ENCODE measurements at places on chromosomes 3 and 15.

DNA sequence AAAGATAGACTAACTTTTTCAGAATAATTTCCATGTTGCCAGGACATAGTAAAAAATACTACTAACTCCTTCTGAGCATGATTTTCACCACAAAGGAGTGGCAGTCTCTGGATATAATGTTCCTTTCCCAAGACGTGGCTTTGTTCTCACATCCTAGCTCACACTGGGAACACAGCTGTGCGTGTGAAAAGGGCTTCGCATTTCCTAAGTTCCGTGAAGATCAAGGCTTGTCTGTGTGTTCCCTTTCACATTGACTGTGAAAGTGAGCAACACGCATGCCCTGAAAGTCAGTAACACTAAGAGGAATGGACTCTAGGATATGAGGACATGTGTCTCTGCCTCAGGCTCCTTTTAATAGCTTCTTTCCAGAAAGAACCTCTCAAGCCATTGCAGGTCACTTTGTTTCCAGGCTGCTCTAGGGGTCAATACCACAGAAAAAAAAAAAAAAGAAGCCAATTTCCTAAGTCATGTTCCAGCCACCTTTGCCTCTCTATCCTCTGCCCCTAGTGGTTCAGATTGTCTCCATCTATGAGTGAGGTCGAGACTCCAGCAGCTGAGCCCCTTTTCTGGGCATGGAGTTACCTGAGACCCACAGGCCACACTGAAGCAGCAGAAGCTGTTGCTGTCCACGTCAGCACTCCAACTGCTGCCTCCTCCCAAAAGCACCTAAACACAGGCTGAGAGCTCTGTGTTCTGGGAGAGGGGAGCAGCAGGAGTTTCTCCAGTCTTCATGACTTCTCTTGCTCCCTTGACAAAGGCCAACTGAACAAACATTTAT is 355.9 kb downstream of the RSL24D1 start:
- DNase-seq = no peak

- no peak for DNase-seq
Observed at GRCh38 chr3:195897081-195897852, 11.1 kb downstream of the TNK2 start.

DNA sequence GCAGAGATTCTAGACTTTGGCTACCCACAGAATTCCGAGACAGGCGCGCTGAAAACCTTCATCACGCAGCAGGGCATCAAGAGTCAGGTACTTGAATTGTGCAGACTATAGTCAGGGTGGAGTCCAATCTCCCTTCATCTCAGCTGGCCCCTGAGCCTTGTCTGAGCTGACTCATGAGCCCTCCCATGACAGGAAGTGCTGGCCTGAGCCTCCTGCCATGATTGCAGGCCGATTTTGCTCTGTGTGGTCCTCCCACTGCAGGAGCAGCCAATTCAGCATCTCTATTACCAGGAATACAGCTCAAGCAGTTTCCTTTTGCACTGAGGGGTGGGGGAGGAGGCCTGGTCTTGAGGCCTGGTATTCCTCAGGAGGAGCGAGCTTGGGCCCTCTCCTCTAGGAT is 5.5 kb downstream of the AP2M1 start:
- DNase-seq = no peak

GRCh38 chr15:99981839-99982658 is 248.8 kb upstream of the LYSMD4 start:
- no peak for DNase-seq

DNA sequence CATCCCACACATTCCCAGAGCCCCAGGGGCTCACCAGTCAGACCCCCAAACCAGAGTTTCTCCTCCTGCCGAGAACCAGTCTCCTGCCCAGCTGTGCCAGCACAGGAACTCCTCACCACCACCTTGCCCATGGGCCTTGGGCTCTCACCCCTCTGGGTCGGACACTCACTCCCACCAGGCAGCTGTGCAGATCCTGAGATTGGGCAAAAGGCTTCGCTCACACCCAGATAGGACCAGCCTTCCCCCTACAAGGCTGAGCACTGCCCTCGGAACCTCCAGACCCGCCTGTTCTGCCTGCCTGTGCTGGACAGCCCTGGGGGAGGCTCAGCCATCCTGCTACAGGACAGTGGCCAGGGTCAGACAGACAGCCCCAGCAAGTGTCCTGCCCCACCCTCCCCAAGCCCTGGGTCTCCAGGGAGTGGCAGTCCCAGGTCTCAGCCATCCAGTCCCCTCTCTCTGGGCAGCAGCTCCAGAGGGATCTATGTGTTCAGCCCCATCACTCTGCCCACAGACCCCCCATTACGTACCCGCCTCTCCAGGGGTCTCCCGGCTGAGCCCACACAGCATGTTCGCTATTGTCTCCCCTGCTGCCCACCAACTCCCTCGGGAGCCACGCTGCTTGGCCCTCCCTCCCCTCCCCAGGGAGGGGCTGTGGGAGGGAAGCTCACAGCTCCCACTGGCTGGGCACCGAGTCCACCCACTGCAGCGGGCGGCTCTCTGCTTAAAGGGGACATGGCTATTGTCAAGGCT is at the start of gene GRIP2:
Gene GRIP2, minus strand, starts transcription at position 601 of the 750 bp plus-strand sequence. Its CDS starts 34 bp downstream, at position 567.
- no peak for DNase-seq

DNA sequence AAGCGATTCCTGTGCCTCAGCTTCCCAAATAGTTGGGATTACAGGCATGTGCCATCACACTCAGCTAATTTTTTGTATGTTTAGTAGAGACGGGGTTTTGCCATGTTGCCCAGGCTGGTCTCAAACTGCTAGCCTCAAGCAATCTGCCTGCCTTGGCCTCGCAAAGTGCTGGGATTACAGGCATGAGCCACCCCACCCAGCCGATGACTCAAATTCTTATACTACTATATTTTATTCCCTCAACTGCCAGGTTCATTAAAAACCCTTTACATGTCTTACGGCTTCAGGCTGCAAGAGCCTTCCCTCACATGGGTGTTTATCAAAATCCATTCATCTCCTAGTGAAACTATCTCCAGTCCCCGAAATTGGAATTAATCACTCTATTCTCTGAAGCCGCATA is 63.4 kb downstream of the CBLB start:
- no peak for DNase-seq
